Left lung (tissue), 14 donors: ENCODE measurements at places on chromosomes 4 and X. TPM values are rescaled to one million over a fixed set of nuclear protein-coding genes. Genes with fewer than 3 reads are reported as not detected.

The PCSK1N gene
- total RNA-seq = 3.9 TPM

The SSX2B gene
- not detected for total RNA-seq

- H3K36me3 ChIP-seq = no peaks in the 10 kb centered on the region
- no peak for DNase-seq
- no peaks in the 10 kb centered on the region for H3K27me3 ChIP-seq
Measured at GRCh38 chrX:130109429-130110378, 593 bp downstream of the ELF4 start.

The PCDH10 gene
- total RNA-seq = 0.58 TPM

GRCh38 chr4:69793732-69794131 lies 33.3 kb upstream of the SULT1B1 start:
- no peaks in the 10 kb centered on the region for H3K27me3 ChIP-seq
- H3K4me3 ChIP-seq = no peak overlapping the region
- DNase-seq = no peak
- no peaks in the 10 kb centered on the region for H3K36me3 ChIP-seq
- no peaks in the 10 kb centered on the region for H3K4me1 ChIP-seq
- no peak overlapping the region for H3K27ac ChIP-seq

DNA sequence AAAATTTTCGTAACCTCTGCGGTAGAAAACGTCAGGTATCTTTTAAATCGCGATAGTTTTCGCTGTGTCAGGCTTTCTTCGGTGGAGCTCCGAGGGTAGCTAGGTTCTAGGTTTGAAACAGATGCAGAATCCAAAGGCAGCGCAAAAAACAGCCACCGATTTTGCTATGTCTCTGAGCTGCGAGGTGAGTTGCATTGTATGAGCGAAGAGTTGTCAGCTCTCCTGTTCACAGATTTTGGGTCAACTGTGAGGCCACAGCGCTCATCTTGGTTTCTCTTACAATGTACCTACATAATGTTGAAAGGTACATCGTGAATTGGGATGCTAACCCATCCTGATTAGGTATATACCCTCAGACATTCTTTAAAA lies 486 bp downstream of the CLCN3 start:
- H3K36me3 ChIP-seq = no peaks in the 10 kb centered on the region
- H3K4me3 ChIP-seq = peak overlapping the region; percentile 74
- peaks cover 28% of the 10 kb centered on the region for H3K4me1 ChIP-seq

GRCh38 chrX:75748431-75748830 lies 36.6 kb downstream of the MAGEE2 start:
- no peaks in the 10 kb centered on the region for H3K4me1 ChIP-seq
- no peaks in the 10 kb centered on the region for H3K27me3 ChIP-seq
- H3K27ac ChIP-seq = no peak overlapping the region

DNA sequence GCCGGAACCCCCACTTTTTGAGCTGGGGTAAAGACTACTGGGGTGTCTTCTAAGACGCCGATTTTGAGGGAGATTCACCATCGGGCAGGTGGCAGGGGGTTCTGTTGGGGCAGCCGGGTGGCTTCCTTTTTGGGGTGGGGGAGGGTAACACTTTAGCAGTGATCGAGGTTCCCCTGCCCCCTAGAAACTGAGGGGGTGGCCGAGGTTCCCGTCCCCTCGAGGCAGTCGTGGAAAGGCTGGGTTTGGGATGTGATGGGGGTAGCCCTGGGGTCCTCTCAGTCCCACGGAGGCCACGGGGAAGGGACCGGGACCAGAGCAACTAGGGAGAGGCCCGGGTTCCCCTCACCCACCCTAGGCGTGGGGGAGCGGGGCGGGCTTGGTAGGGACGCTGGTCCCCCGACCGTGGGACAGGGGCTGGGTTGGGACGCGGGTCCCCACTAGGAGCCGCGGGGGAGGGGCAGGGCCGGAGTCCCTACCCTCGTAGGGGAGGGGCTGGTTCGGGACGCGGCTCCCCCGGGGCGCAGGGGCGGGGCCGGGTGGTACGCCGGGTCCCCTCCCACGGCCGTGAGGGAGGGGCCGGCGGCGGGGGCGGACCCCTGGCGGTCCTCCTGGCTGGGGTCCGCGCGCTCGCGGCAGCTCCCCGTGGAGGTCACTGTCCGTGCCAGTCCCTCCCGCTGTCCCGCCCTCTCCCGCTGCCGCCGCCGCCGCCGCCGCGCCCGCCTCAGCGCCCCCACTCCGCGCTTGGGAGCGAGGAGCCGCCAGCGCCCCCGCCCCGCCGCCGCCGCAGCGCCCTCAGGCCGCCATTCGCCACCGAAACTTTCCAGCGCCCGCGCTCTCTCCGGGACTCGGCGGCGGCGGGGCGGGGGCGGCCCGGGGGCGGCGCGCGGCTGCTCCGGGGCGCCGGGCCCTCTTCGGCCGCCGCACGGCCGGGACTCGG lies at the start of gene TBL1X:
Gene TBL1X (plus strand): TSS at position 624 of the 937 bp plus-strand sequence. CDS start 188,529 bp downstream, outside the sequence.
- H3K4me3 ChIP-seq = peak within 1 kb of the TSS; percentile 50
- peaks cover 6% of the 10 kb centered on the region for H3K4me1 ChIP-seq
- peaks cover 19% of the 10 kb centered on the region for H3K27me3 ChIP-seq
- no peaks in the 10 kb centered on the region for H3K36me3 ChIP-seq
- DNase-seq = peak; percentile 90

DNA sequence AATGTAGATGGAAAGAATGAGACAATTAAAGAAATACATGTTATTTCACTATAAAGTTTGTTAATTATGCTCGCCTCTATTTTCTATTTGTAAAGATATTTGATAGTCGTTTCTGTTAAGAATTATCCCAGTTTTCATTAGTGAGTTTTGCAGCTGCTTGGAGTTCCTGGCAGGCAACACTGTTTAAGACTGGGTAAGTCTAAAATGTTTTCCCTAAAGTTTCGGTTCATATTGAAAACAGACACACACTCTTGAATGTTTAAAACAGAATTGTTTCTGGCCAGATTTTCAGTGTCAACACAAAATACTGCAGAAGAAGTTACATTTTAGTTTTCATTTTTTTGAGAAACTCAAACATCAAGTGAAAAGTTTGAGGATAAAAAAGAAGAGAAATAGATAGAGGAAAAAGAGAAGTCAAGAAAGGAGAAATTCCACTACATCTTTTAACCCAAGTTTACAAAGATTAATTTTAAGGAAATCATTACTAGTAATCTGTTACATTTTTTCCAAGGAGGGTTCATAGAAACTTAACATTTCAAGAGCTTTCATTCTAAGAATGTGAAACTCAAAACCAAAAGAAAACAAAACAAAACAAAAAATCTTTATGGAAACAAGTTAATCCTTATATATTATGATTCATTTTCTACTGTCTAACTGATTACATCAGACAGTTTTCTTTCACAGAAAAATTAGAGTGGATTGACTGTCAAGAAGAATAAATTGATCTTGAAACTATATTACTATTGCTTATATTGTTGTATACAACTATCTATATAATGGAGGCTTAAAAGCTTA lies 305.5 kb downstream of the FAT4 start:
- H3K4me1 ChIP-seq = no peaks in the 10 kb centered on the region
- H3K27ac ChIP-seq = peak overlapping the region; percentile 1
- no peak overlapping the region for H3K4me3 ChIP-seq
- no peaks in the 10 kb centered on the region for H3K27me3 ChIP-seq
- no peak for DNase-seq

GRCh38 chr4:122959981-122960610 lies 37.7 kb upstream of the NUDT6 start:
- no peak overlapping the region for H3K4me3 ChIP-seq
- no peak overlapping the region for H3K27ac ChIP-seq
- no peaks in the 10 kb centered on the region for H3K27me3 ChIP-seq
- no peaks in the 10 kb centered on the region for H3K4me1 ChIP-seq

The EGF gene
- total RNA-seq = 4.3 TPM

The HPSE gene
- 19.2 TPM for total RNA-seq
